Memory B cell (primary cell): ENCODE measurements at places on chromosomes 11 and 22.

DNA sequence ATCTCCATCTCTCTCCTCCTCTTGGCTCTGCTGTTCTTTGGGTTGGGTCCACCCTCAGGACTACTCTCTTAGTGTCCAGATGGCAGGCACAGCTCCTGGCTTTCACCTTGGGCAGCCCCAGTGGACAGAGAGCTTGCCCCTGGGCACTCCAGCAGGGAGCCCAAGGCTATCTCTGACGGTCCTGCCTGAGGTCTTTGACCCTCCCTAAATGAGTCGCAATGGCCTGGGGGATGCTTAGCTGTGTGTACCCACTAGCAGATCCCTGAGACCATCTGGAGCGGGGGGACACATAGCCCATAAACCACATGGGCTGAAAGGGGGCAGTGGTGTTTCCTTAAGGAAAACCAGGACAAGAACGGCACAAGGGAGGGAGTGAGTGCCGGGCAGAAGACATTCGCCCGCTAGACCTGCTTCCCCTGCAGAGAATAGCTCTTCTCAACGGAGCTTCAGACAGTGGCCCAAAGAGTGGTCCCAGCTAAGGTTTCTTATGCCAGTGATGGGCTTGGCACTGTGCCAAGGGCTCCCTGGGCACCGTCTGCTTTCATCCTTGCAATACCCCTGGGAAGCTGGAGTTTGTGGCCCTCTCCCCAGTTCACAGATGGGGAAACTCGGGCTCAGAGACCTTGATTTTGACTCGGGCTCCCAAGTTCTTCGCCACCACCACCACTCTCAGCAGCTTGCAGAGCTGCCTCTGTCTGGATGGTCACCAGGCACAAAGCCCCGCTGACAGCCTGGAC is 53.9 kb upstream of the ANO1 start:
- DNase-seq: no peak
- no peaks in the 10 kb centered on the region for H3K36me3 ChIP-seq
- H3K4me1 ChIP-seq: no peaks in the 10 kb centered on the region
- H3K4me3 ChIP-seq: no peak overlapping the region

DNA sequence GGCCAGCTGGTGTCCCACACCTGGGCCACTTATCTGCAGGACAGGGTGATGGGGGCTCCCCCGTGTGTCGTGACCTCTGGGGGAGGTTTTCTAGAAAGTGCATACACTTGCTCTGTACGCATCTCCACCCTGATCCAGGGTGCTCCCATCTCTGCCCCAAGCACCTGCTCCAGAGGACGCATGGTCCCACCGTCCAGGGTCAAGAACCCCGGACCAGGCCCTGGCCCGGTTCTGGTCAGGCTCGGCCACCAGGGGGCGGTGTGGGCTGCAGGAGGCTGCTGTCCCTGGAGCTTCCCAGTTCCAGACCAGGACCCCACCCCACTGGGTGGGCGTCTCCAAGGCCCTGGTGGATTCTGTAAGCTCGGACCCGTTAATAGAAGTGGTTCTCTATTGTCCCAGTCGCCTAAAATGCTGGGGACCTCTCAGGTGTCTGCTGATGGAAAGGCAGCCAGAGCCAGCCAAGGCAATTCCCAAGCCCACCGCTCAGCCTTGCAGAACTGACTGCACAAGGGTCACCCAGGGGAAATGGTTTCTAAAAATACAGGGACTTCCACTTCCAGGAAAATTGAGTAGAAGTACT is 34.7 kb upstream of the SEPTIN5 start:
- H3K27me3 ChIP-seq: peaks cover 20% of the 10 kb centered on the region
- H3K4me1 ChIP-seq: no peaks in the 10 kb centered on the region
- no peaks in the 10 kb centered on the region for H3K36me3 ChIP-seq
- no peak overlapping the region for H3K4me3 ChIP-seq
- DNase-seq: peak; percentile 5

- H3K4me3 ChIP-seq: no peak overlapping the region
- no peaks in the 10 kb centered on the region for H3K4me1 ChIP-seq
- no peak for DNase-seq
Measured at GRCh38 chr11:77866336-77866735, 45.4 kb downstream of the AAMDC start.

DNA sequence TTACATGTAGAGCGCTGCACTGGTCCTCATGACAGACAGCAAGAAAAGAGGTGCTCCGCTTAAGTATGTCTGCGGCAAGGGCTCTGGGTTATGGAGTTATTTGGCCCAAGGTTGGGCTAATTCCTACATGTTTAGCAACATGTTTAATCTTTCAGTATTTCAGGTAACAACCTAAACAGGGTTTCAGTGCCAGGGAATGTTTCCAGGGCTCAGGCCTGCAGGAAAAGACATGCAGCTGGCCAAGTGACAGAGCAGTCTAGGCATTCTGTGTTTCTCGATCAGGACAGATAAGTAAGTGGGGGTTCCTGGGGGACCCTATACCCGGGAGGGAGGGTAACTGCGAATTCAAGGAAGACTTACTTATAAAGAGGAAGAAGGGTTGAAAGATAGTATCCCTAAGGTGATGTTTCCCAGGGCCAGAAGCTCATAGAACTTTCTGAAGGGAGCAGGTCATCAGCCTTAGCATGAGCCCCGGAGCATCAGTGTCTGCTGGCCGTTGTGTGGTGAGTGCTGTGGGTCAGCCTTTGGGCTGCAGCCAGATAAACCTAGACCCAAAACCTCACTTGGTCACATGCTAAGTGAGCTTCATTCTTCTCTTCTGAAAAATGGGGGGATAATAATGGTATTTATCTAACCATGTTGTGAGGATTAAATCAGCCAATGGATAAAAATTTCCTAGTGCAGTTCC is 18.4 kb downstream of the KCNJ5 start:
- H3K4me1 ChIP-seq: peaks cover 9% of the 10 kb centered on the region
- H3K27me3 ChIP-seq: peaks cover 17% of the 10 kb centered on the region
- DNase-seq: no peak

DNA sequence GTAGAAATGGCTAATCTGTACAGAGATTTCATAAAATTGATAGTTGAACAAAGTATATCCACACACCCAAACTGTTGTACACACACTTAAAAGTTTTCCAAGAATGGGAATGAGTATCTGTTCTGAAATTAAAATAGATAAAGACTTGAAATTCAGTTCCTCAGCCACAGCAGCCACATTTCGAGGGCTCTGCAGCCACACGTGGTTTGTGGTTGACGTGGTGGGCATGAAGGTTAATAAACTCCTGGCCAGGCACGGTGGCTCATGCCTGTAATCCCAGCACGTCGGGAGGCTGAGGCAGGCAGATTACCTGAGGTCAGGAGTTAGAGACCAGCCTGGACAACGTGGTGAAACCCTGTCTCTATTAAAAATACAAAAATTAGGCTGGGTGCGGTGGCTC is 24.0 kb downstream of the TPST2 start:
- no peak for DNase-seq
- peaks cover 5% of the 10 kb centered on the region for H3K36me3 ChIP-seq
- H3K4me3 ChIP-seq: no peak overlapping the region

DNA sequence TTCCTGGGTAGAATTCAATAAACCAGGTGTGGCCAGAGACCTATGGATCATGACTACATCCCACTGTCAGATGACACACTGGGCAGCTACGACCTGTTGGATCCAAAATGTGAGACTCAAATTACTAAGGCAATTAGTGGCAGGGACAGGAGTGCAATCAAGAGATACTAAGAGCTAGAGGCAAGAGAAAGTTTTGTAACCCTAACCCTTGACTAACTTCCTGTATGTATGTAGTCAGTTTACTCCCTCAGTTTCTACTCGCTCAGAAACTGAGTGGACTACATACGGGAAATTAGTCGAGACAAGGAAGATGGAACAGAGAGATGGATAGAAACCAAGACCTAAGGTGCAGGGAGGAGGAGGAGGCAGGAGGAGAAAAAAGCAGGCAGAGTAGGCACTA is 2.7 kb downstream of the CYB5R2 start:
- no peaks in the 10 kb centered on the region for H3K36me3 ChIP-seq
- DNase-seq: no peak
- peaks cover 26% of the 10 kb centered on the region for H3K4me1 ChIP-seq
- peaks cover under 1% of the 10 kb centered on the region for H3K27me3 ChIP-seq
- H3K27ac ChIP-seq: peak overlapping the region; percentile 90

DNA sequence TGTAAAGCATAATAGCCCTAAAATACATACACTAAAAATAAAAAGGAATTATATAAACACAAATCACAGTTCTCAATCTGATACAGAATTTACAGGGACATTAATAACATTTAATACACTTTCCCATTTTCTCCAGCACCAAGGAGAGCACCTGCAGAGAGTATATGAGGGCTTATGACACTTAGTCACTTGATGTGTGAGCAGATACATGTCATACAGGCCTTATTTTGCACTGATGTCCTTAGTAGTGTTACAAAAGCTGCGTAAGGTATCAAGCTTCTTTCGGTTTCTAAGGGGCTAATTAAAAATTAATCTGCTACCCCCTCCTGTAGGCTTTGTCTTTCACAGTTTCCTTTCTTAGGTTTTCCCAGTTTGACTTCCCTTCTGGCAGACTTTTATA is 61.3 kb downstream of the TRIM44 start:
- no peak overlapping the region for H3K4me3 ChIP-seq
- DNase-seq: no peak
- peaks cover 19% of the 10 kb centered on the region for H3K36me3 ChIP-seq
- H3K27ac ChIP-seq: no peak overlapping the region

DNA sequence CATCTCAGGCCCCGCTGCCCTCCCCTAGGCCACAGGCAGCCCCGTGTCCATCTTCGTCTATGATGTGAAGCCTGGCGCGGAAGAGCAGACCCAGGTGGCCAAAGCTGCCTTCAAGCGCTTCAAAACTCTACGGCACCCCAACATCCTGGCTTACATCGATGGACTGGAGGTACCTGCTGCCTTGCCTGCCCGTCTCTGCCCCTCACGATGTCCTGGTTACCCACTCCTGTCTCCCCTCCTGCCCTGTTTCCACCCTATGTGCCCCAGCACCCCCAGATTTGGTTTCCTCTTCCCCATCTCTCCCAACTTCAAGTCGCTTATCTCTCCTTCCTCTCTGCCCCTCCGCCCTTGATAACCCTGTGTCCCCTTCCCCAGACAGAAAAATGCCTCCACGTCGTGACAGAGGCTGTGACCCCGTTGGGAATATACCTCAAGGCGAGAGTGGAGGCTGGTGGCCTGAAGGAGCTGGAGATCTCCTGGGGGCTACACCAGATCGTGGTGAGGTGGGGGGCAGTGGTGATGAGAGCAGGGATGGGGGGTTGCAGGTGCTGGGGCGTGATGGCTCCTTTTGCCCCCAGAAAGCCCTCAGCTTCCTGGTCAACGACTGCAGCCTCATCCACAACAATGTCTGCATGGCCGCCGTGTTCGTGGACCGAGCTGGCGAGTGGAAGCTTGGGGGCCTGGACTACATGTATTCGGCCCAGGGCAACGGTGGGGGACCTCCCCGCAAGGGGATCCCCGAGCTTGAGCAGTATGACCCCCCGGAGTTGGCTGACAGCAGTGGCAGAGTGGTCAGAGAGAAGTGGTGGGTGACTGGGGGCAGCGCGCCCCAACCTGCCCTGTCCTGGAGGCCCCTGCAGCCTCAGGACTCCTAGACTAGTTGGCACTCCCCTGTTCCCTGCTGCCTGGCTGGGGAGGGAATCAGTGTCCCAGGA is 930 bp downstream of the SCYL1 start:
- H3K4me1 ChIP-seq: peaks cover 35% of the 10 kb centered on the region
- peak overlapping the region; percentile 64 for H3K27ac ChIP-seq
- H3K36me3 ChIP-seq: peaks cover 2% of the 10 kb centered on the region
- DNase-seq: no peak
- peak overlapping the region; percentile 85 for H3K4me3 ChIP-seq
- H3K27me3 ChIP-seq: no peaks in the 10 kb centered on the region

DNA sequence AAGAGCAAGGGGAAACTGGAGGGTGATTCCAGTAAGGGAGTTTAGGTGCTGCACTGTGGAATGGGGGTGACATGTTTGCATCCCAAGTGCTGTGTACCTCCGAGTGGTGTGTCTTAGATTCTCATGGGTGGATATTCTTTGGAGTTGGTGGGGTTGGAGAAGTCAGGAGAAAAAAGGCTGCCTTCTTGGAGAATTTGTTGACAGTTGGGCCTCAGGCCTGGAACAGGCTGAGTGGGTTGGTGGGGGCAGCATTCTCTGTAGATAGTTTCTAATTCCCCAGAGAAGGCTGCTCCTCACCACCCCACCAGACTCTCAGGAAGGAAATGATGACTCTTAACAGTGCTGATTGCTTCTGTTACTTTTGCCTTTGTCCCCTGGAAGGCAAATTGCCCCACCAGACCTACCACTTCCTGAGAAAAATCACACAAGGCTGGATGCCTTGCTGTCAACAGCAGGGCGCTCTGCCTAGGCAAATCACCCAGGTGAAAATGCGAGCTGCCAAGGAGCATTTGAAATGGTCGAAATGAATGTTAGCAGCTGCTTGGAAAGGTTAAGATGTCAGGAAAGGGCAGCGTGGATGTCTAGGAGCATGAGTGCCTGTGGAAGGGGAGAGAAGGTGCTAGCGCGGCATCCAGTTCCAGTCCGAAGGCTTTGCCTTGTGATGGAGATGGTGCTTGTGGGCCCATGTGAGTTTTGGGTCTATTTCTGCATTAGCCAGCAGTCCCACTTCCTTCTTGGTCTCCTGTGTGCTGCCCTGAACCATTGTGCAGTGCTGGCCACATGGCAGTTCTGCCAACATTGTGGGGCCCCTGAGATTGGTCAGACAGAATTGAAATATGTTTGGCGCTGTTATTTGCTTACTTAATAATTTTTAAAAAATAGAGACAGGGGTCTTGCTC is 29.7 kb upstream of the SORL1-AS1 start:
- peak overlapping the region; percentile 59 for H3K4me3 ChIP-seq
- peak overlapping the region; percentile 29 for H3K27ac ChIP-seq
- peaks cover 7% of the 10 kb centered on the region for H3K36me3 ChIP-seq
- DNase-seq: peak; percentile 19
- no peaks in the 10 kb centered on the region for H3K27me3 ChIP-seq

DNA sequence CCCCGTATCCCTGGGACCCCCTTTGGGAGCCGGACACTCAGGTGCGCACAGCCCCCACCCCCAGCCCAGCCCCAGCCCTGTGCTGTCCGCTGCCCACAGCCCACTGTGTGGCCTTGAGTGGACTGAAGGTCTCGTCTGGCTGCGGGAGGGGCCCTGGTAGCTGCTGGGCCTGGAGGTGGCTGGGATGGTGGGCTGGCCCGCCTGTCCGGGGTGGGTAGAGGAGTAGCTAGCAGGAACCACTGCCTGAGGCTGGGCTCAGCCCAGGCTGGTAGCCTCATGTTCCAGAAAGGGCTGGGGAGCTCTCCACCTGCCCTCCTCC is 4.6 kb upstream of the MUC6 start:
- DNase-seq: no peak
- no peaks in the 10 kb centered on the region for H3K36me3 ChIP-seq
- H3K27me3 ChIP-seq: peaks cover 12% of the 10 kb centered on the region
- no peak overlapping the region for H3K4me3 ChIP-seq

DNA sequence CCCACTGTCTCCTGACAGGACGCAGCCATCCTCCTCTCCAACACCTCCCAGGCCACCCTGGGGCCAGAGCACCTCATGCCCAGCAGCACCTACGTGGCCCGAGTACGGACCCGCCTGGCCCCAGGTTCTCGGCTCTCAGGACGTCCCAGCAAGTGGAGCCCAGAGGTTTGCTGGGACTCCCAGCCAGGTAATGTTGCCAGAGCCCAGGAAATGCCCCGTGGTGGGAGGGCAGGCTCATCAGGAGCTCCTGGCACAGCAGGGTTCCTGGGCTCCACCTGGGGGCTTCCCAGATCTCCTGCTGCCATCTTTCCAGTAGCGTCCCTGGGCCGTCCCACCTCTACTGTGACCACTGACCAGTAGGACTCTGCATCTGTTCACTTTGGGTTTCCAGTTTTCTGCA is 16.2 kb downstream of the CSF2RB start:
- peaks cover 4% of the 10 kb centered on the region for H3K4me1 ChIP-seq
- no peak for DNase-seq
- H3K27ac ChIP-seq: no peak overlapping the region
- no peak overlapping the region for H3K4me3 ChIP-seq
- H3K27me3 ChIP-seq: no peaks in the 10 kb centered on the region
